ENCODE measurements at places on chromosomes 6 and 20.

GRCh38 chr6:26556263-26557070, 18.3 kb downstream of the HMGN4 start:
- peak; percentile 73 for DNase-seq

- no peak for DNase-seq
Measured at GRCh38 chr20:53751620-53752318, 158.1 kb upstream of the ZNF217 start.

DNA sequence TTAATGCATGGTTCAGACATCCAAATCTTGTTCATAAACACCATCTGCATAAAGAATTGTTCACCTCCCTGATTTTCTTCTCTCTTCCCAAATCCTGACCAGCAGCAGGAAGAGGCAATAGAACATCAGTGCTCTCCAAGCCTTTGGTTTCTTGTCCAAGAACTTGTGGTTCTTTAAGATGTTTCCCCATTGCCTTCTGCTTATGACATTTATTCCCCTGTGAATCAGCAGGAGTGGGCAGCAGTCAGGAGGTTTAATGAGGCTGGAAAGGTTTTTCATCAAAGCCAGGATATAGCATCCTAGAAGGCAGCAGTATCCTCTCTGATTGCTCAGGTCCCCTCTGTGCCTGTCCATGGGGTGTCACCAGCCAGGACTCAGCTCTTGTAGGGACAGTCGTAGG, 5.3 kb downstream of the HDDC2 start:
- no peak for DNase-seq

DNA sequence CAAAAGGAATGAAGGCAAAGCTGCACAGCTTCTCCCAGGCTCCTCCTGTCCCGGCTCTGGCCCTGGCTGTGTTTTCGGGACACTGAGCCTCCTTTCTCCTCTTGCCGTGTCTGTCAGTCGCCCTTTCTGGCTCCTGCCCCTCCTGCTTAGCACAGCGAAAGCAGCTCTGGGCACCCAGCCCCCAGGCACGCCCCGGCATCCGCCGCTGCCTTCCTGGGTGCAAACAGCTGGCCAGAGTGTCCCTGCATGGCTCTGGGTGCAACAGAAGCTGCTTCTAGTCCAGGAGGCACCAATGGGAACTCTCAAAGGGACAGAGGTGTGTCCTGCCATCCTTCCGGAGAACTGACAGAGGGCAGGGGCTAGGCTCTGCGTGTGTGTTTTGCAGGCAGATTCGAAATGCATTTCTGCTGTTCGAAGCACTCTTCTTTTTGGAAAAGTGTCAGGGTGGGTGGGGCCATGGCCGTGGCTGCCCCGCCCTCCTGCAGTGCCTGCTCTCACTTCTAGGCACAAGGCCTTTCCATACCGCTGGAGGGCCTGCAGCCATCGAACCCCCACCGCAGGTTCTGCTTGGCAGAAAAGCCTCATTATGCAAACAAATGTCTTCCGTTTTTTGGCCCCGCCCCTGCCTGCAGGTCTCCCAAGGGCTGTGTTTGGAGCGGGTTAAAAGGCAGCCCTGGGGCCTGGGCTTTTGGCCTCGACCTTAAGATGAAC, 15.5 kb downstream of the COL9A3 start:
- no peak for DNase-seq

- no peak for DNase-seq
Measured at GRCh38 chr20:25076201-25076600, 5.7 kb downstream of the VSX1 start.

DNA sequence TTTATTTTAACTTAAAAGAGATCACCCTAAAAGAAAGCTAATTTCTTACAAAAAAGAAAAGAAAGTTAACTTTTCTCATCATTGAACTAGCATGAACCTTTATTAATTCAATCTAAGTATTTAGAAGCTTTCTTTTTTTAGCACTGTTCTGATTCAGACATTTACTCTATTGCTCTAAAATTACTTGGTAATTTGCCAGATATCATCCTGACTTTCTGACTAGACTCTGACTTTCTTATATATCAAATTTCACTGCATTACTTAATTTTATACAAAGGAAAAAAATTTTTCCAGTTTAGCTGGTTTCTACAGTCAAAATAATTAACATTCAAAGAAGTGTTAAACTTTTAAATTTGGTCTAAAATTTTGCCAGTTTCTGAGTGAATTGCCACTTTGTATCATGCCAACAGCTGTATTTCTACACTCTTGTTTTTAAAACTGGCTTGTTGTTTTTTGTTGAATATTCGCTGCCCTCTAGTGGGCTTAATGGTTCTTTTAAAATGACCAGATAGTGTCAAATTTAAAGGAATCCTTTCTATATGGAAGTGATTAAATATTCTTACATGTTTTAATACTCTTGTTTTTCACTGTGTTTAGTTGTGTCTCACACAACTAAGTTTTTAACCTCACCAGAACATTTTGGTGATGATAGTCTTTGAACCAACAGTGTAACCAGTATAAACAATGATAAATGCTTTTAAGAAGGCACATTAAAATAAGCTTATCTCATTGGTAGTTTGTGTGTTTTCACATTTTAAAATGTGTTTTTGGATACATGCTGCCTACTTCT, 102.0 kb downstream of the POPDC3 start:
- DNase-seq = peak; percentile 79

All from umbilical cord (tissue), 2 donors.